ENCODE measurements at places on chromosomes 7 and 10.

GRCh38 chr7:123747620-123748141 is 1.1 kb downstream of the WASL start:
- DNase-seq = peak; percentile 32

DNA sequence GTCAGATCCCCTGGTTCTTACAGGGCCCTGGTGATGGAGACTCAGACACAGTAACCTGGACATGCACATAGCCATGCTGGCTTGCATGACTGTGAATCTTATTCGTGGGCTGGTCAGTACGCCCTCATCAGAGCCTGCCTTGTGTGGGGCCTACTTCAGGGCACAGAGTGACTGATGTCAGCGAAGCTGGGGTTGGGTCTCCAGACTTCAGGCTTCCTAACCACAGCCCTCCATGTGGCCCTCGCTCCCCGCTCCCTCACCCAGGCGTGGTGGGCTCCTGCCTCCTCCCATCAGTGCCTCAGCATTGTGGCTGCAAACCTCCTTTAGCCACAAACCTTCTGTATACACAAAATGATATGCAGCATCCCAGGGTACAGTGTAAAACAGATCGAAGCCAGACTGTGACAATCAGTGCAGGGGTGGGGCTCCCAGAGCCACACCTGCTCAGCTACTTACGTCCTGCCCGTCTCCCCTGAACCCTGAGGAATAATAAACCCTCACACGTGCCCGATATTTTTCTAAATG is 7.1 kb upstream of the C10orf105 start:
- DNase-seq = no peak

DNA sequence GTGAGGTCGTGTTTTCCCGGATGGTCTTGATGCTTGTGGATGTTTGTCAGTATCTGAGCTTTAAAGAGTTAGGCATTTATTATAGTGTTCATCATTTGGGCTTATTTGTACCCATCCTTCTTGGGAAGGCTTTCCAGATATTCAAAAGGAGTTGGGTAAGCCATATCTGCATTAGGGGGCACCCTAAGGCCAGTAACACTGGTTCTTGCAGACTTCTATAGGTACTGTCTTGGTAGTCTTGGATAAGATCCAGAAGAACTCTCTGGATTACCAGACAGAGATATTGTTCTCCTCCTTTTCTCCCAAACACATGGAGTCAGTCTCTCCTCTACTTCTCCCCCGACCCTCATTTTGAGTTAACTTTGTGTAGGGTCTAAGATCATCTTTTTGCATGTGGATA is 92.8 kb downstream of the SDK1 start:
- DNase-seq = no peak

- no peak for DNase-seq
Measured at GRCh38 chr10:119221201-119221600, 13.8 kb downstream of the GRK5 start.

- DNase-seq = no peak
Measured at GRCh38 chr10:100522945-100523344, 3.3 kb upstream of the SEC31B start.
